ENCODE measurements at places on chromosomes 11 and 22.

- DNase-seq: no peak
These were observed 91.1 kb upstream of the CLPB start for GRCh38 chr11:72525466-72525865.

GRCh38 chr11:128949791-128950454 lies 7.3 kb upstream of the TP53AIP1 start:
- no peak for DNase-seq

DNA sequence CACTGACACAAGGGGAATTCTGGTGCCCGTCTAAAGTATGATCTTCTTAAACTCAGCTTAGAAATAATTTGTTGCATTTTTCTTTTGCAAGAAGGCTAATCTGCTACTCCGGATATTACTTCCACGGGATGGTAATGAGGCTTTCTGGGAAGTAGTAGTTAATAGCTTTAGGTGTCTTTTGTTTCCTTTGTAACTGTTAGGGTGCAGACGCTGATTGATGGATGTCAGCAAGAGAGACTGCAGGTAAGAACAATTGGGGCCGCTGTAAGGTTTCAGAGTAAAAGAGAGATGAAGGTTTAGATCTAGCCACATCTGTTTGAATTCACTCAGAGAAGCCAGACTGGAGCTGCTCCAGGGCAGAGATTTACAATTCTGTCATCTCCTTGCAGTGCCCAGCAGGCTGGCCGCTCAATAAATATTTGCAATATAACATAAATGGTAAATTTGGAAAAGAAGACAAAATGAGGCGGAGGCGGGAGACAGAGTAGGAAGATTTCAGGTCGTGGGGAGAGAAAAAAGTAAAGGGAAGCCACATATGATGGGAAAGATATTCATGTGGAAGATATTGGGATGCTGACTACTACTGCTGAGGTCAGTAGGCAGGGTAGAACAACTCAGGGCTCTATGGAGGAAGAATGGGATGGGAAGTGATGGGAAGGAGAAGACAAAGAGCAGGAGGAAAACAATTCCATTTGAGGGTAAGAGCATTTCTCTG lies 320.5 kb downstream of the AASDHPPT start:
- peak; percentile 42 for DNase-seq

- DNase-seq: no peak
These were observed 7.3 kb downstream of the GRAMD1B start for GRCh38 chr11:123437236-123437979.

DNA sequence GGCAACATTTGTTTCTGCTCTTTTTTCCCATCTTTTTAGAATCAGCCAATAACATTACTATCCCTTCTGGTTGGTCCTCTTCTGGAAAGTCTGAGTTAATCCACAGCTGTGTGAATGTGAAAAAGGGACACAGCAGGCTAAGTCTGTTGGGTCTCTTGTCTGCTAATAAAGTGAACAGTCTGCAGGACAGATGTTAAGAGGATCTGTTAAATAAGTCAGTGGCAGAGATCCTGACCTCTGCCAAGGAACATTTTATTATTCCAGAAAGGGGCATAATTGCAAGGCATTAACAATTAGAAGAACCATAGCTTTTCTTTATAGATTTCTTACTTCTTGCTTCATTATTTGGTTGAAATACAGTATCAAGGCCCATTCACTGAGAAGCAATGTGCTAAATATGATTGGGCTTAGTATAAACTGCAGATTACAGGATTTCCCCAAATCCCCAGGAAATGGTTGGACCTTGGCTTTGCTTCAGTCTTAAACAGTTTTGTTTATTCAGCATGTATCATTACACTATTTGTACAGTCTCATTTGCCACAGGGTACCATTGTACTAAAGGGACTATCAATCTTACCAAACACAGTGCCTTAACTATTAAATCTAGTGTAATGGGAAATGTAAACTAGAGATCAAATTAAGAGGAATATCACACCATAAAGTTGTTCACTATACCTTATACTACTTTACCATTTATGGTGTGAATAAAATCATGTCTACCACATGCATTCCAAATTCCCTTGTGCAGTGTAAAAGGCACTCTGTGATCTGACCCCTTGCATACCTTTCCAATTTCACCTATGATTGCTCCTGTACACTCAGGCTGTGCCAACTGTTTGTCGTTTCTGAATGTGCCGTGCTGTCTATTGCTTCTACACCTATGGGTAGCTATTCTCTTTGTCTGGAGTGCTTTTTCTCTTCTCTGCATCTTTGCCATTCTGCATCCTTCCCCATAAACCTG lies 274.0 kb downstream of the SOX6 start:
- DNase-seq: no peak

DNA sequence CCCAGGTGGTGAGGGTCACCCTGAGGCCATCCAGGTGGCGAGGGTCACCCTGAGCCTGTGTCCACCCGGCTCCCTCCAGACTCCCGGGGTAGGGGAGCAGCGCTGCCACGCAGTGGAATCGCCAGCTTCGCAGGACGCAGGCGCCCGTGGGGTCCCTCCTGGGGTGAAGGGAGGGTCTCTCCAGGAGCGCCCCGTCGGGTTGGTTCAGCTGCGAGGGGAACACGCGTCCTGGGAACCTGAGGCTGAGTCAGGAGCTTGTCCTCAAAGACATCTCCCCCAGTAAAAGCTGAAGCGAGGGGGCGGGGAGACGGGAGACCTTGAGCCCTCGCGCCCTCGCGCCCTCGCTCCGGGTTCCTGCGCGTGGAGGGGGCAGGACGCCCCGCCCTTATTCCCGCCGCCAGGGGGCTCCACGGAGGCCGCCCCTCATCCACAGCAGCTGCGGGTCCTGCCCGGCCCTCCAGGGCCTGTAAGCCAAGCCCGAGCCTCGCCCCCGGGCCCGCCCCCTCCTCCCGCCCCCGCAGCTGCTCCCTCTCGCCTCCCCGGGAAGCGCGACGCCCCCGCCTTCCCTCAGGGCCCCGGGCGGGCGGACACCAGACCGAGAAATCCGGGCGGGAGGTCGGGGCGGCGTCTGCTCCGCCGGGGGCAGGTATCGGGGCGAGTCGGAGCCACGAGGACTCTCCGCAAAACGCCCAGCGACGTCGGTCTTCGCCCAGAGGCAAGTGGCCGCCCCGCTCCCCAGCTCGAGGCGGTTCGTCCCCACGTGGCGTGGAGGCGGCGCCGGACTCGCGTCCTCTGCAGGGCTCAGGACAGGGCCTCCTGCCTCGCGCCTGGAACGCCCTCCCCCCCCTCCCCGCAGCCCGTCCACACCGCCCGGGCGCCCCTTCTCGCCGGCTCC lies 22.8 kb downstream of the PIM3 start:
- DNase-seq: no peak

DNA sequence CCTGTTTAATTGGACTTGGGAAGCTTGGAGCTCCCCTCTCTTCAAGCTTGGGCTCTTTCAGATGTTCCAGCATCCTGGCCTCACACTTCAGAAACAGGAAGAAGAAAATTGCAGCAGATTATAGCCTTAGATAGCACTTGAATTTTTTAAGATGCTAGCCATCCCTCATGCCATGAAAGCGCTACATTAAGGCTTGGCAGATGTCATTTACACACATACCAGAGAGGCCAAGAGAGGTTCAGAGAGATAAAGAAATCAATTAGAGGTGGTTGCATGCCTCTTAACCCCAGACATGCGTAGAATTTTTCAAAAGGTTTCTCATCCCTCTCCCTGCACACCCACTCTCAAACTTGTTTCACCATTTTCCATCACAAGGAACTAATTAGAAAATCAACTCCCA lies 31.9 kb upstream of the DBX1 start:
- no peak for DNase-seq

GRCh38 chr22:50506611-50507420 lies 686 bp downstream of the LMF2 start:
- no peak for DNase-seq

- DNase-seq: no peak
These were observed 603.0 kb upstream of the CADM1 start for GRCh38 chr11:116107229-116107628.
